ENCODE measurements at places on chromosomes 3 and 15.
A peak's percentile ranks its signal among the peaks of the same experiment; 100 is the strongest.

DNA sequence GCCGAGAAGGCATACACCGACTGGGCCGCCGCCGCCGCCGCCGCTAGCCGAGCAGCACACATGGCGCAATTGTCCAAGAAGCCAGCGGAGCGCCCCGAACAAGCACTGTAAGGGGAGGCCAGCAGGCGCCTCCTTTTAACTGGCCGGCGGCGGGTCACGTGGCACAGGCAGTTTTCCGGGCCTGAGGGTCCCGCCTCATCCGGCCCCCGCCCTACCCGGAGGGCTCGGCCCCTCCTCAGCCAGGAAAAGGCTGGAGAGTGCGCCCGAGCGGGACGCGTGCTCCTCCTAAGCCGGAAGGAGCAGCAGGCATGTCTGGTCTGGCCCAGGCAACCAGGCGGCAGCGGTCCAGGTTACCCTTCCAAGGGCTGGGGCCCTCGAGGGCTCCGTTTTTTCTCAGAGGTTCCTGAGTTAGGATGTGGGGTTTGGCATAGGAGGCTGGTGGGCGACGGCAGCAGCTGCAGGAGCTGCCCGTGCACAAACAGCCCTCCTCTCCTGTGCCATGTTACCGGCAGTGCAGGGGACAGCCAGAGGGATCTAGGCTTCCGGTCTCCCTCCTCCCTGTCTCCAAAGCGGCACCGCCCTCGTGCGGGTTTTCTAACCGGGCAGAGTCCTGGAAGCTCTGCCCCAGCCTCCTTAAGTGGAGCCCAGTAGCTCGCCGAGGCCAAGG, at the start of gene GPX1:
Gene GPX1 (minus strand): TSS at position 137 of the 667 bp plus-strand sequence. CDS start 75 bp downstream, at position 62.
- peak; percentile 97 for DNase-seq

DNA sequence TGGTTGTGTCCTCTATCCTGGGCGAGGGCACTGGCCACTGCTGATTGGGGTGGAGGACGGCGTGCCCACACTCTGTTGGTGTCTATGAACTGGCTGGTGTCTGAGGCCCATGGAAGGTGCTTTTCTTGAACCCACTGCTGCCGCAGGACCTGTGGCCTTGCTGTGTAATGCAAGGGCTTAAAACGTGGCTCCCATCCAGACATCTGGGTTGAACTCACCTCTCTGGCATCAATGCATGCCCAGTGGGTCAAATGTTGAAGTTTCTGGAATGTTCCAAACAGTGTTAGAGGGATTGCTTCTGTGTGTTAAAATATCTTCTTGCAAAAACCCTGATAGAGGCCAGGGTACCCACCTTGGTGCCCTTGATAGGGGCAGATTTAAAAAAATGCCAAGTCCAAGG, 42.6 kb downstream of the FAM3D start:
- no peak for DNase-seq

- DNase-seq = no peak
These were observed 299.9 kb downstream of the UACA start for GRCh38 chr15:70463453-70463834.

DNA sequence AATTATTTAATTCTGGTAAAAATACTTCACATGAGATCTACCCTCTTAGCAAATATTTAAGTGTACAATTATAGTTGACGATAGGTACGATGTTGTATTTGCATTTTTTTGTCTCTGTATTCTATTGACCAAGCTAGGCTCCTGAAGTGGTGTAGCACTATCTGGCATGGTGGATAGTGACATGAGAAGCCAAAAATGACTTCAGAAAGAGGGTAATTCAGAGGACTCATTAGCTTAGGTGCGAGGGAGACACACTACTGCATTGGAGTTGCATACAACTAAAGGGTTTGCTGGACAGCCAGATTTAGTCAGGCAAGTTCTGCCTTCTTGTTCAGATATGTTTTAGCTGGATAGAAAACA, 50.6 kb downstream of the KBTBD8 start:
- DNase-seq = no peak

DNA sequence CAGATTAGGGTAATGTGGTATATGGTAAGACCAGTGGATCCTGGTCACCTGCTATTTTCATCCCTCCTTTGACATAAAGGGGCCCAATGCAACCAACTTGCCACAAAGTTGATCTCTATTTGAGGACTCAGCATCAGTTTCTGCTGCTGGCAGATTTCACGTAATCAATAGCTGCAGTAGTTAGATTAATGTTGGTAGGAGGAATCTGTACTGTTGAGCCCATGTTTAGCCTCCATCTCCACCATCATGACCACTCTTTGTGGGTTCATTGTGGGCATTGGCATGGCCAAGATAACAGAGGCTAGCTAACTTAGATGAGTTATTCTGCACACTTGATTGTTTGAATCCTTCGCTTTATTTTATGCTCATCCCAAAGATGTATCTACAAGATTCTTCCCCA, 29.9 kb downstream of the CGGBP1 start:
- DNase-seq = no peak

DNA sequence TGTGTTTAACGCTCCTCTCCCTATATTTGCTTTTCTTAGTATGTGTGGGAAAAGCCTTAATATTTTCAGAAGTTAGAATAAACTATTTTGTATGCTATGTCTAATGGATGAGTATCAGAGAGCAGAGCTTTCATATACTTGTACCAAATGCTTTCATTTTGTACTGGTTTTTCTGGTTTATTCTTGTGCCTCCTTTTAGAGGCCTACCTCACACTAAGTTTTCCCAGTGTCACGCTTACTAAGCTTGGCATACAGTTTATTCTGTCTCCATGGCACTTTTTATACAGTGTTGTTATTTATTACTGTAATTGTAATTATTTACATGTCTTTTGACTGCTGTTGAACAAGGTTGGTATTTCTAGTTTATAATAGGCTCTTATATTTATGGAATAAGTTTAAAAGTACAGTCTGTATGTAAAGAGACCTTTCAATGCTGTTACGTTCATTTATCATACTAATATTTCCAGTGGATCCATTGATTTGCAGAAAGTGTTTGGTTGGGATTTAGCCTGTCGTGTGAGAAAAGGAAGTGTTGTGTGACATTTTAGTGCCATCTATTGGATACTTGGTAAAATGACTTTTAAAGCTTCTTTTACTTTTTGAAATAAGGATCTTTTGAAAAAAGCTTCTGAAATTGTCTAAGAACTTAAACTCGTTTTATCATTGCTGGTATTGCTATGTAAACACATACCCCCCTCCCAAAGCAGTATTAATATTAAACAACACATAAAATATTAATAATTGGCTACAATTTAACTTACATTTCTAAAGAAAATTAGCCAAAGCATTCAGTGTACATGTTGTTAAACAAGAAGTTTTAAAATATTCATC, 5.2 kb upstream of the EBLN2 start:
- peak; percentile 6 for DNase-seq

- DNase-seq = no peak
These were observed 19.9 kb upstream of the TNFAIP8L3 start for GRCh38 chr15:51114437-51115119.

DNA sequence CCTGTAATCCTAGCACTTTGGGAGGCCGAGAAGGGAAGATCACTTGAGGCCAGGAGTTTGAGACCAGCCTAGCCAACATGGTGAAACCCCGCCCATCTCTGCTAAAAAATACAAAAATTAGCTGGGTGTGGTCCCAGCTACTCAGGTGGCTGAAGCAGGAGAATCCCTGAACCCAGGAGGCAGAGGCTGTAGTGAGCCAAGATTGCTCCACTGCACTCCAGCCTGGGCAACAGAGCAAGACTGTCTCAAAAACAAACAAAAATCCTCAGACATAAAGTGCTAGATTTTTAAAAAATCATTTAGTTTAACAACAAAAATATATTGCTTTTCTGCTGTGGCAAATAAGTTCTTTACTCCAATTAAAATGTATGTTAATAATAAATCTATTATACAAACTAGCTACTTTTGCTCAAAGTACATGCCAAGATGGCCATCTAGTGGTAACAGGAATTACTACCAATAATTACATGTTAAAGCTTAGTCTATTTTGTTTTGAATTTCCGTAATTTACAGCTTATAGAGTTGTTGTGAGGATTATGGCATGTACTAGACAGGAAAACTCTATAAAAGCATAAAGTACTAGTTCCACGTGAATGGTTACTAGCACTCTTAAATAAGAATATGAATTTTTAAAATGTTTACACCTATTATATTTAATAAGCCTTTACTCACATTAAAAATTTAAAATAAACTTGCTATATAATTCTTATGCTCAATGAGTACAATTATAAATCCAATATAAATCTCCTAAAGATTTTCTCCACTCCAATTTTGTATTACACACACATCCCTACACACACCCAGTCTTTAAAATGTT, 39.0 kb downstream of the GABPB1 start:
- DNase-seq = peak; percentile 10

DNA sequence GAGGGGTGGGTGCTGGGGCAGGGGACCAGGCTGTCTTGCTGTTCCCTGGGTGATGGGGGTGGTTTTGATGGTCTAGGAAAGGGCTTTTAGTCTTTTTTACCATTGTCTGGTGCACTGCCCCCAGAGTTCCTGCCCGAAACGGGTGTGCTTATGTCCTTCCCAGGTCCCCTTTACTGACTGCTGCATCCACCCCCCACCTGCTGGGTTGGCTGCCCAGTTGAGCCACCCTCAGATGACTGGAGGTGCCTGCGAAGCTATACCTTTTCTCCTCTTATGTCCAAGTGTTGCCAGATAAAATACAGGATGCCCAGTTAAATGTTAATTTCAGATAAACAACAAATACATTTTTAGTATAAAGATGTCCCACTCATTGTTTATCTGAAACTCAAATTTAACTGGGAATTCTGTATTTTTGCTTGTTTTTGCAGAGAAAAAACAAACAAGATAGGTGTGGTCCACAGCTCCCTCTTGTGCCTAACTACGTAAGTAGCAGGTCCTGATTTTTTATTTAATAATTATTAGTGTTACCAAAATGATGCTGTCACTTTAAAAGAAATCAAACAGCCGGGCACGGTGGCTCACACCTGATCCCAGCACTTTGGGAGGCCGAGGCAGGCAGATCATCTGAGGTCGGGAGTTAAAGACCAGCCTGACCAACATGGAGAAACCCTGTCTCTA, 6.1 kb upstream of the RPP14 start:
- peak; percentile 33 for DNase-seq

GRCh38 chr3:18774319-18775088, 349.4 kb upstream of the SATB1 start:
- DNase-seq = no peak

- DNase-seq = no peak
These were observed 94.3 kb upstream of the SNRPA1 start for GRCh38 chr15:101389362-101389761.

GRCh38 chr15:36977659-36978058, 122.7 kb downstream of the MEIS2 start:
- no peak for DNase-seq

All from urothelium cell line (cell line).